ENCODE measurements at places on chromosomes 6 and 20.
A peak's percentile ranks its signal among the peaks of the same experiment; 100 is the strongest.

DNA sequence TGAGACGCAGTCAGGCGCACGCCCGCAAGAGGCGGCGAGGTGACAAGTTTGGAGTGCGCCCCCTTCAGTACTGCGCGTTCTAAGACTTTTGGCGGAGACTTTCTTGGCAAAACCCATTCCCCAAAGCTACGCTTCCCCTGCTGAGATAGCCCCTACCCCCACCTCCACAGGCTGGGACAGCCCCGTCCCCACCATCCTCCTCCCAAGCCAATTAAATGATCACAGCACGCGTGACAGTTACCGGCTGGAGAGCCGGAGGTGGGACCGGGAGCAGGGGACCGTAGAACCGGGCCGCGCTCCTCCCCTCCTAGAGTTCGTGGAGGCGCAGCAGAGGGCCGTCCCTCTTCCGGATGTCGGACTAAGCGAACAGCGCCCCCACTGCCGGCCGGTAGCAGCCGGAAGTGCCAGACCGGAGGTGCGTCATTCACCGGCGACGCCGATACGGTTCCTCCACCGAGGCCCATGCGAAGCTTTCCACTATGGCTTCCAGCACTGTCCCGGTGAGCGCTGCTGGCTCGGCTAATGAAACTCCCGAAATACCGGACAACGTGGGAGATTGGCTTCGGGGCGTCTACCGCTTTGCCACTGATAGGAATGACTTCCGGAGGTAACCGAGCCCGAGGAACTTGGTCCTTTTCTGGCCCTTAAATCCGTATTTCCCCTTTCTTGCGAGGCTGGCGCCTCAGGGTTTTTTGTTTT lies at the start of gene TOMM6:
TOMM6 (plus strand) TSS at position 476 of the 699 bp plus-strand sequence; CDS start at position 480, 4 bp downstream.
- peak; percentile 83 for ATAC-seq

GRCh38 chr20:43832961-43833360 lies 81.7 kb upstream of the TOX2 start:
- no peak for ATAC-seq

DNA sequence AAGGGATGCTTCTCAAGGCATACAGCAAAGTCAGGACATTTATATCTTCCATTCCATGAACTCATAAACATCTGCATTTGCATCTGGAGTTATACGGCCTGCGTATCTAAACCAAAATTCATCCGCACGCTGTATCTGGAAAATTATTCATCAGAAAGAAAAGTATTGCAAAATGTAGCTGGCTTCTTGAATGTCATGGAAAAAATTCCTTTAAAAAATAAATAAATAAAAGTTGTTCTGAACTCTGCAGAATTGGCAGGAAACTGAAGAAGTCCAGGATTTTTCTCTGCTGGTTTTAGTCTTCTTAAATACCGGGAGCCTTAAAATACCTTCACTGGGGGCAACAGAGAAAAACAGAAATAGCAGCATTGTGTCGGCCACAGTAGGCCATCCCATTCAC lies 23.7 kb upstream of the FOXF2 start:
- ATAC-seq = no peak

DNA sequence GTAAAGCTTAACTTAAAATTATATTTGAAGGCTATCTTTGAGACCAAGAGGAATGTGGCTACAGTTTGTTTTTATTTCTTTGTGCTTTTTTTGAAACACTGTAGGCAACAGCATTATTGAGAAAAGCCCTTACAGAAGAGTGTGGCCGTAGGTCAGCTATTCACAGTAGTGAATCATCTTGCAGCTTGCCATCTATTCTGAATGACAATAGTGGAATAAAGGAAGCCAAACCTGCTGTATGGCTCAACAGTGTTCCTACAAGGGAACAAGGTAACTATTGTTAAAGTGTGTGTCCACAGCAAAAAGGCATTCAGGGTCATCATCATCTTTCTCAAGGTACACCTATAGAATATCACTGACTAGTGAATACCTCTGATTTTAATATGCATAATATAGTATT lies 88.5 kb downstream of the KIZ start:
- ATAC-seq = no peak

GRCh38 chr20:1301031-1301529 lies 27.9 kb downstream of the SDCBP2 start:
- ATAC-seq = peak; percentile 81

GRCh38 chr6:127475135-127475822 lies 16.1 kb upstream of the KIAA0408 start:
- ATAC-seq = no peak

DNA sequence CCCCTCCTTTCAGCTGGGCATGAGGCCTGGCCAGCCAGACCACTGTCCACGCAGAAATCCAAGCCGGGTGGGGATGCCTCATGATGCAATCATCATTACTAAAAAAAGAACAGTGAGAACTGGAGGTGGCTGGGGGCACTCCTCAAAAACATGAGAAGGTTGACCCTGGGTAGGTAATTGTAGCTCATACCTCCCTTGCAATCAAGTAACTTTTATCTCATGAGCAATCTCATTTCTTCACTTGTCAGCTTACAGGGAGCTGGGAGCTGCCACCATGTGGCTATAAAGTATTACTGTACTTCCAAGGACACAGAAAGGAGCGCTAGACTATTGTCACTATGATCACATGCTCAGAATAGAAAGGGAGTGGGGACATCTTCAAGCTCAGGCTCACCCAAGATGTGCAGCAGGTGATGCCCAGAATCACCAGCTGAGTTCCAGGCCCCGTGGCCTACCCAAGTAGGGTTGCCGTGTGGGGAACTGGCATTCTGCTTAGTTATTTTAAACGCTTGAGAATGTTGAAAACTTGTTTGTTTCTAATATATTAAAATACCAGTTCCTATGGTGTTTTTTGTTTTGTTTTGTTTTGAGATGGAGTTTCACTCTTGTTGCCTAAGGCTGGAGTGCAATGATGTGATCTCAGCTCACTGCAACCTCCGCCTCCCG lies 3.0 kb upstream of the CDH26 start:
- no peak for ATAC-seq

- ATAC-seq = no peak
Measured at GRCh38 chr6:142612956-142613355, 311.1 kb downstream of the ADGRG6 start.

- ATAC-seq = no peak
Measured at GRCh38 chr6:132919045-132919860, 104.9 kb downstream of the RPS12 start.

GRCh38 chr6:42555477-42556457 lies 8.1 kb upstream of the UBR2 start:
- ATAC-seq = peak; percentile 38

GRCh38 chr6:111444794-111445193 lies 38.2 kb downstream of the REV3L start:
- ATAC-seq = no peak

- no peak for ATAC-seq
Measured at GRCh38 chr6:110422444-110422822, 7.1 kb upstream of the DDO start.

- ATAC-seq = no peak
Measured at GRCh38 chr20:25338112-25339023, 52.3 kb downstream of the ABHD12 start.
